SHP77 (cell line): ENCODE measurements at places on chromosomes 3 and 15.

DNA sequence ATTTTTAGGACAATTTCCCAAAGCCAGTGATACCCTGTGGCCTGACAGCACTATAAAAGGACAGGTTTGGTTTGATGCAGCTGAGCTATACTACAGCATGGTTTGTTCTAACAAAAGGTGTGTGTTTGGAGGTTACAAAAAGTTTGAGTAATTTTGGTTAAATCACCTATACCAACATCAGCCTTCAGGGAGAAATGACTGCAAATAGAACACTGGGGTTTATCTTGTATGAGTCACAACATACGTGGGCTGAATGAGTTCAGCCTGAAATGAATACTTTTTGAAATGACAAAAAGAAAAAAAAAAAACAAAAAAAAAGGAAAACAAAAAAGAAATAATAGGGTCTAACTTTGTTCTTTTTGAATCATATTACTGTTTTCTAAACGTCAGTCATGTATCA, 345.7 kb downstream of the CNTN3 start:
- DNase-seq: no peak

DNA sequence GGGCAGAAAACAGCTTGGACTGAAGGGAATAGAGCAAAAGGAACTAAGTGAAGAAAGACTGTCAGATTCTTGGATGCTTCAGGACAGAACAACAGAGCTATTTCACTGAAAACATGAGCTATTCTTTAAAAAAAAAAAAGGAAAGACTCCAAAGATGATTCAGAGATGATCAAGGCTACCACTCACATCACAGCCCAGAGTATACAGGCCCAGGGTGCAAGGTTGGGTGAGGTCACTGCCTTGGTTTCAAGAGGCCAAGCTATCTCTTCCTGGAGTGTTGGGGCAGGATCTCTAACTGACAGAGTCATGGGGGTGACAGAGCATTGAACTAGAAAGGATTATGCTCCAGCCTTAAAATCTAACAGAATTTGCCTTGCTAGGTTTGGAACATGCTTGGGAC, 118.1 kb downstream of the AGBL1 start:
- no peak for DNase-seq

GRCh38 chr15:80694611-80695098, 455 bp upstream of the ABHD17C start:
- no peak for DNase-seq

DNA sequence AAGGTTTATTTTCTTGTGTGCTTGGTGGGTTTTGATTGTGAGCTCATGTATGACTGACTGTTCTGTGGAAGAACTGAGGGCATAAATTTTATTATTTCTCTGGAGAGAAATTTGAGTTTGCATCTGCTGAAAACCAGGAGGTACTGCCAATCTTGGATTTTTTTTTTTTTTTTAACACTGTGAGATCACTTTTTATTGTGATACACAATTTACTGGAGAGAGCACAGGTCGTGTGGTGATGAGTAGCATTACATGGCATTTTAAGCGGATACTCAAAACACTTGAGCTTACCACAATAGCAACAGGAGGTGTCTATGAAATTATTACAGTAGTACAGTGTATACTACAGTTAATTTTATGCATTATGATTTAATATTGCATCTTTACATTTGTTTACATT, 237.4 kb downstream of the MFSD1 start:
- DNase-seq: no peak

- no peak for DNase-seq
Observed at GRCh38 chr3:56886314-56886713, 84.6 kb upstream of the ARHGEF3 start.

GRCh38 chr3:188817935-188818269, 353.9 kb upstream of the TPRG1 start:
- DNase-seq: no peak

DNA sequence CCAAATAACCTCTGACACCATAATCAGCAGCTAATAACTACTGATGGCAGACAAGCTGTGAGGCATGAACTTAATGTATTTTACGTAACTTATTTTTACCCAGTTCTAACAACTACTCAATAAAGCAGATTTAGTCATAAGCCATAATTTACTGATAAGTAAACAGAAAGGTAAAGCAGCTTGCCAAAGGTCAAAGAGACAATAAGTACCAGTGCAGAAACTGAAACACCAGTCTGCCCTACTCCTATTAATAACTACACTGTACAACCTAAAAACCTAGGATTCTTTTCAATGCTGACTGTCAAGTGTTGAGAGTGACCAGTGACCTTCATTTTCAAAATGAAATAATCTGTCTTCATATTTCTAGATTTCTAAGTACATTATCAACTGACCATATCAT, 152.2 kb downstream of the NR2E3 start:
- DNase-seq: no peak

DNA sequence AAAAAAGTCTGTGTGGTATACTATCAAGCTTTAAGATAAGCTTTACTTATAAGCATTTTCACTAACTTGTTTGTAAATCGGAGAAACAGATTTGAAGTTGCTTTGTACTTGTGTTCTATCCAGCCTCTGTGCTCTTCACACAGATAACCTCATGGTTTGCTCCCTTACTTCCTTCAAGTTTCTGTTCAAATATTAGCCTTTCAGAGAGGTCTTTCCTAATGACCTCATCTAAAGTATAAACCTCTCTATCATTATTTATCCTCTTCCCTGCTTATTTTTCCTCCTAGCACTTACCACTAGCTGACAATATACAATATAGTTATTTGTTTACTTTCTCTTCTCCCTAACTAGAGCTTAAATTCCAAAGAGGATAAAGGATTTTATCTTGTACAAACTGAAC, 180.0 kb downstream of the CBLB start:
- DNase-seq: peak; percentile 6

DNA sequence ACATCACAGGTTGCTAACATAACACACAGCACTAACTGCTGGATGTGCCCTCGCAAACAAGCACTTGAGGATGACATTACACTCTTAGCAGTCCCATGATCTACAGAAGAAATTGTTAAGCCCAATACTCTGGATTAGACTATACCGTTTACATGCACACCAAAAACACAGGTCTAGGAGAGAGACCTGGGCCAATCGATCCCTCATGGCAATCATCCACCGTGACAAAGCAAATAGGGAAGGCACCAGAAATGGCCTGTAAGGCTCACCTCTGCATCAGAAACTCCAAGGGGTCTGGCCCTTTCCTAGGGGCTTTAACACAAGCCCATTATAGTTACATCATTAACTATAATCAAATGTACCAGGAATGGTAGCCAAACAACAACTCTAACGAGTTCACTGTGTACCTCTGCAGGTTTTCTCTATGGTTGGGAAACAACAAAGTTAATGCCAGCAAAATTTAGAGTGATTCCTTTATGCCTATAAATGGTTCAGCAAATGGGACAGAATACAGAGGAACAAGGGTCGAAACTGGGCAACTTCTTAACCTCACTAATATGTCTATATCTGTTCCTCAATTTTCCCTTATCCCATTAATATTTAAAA, 18.5 kb downstream of the TRANK1 start:
- no peak for DNase-seq

DNA sequence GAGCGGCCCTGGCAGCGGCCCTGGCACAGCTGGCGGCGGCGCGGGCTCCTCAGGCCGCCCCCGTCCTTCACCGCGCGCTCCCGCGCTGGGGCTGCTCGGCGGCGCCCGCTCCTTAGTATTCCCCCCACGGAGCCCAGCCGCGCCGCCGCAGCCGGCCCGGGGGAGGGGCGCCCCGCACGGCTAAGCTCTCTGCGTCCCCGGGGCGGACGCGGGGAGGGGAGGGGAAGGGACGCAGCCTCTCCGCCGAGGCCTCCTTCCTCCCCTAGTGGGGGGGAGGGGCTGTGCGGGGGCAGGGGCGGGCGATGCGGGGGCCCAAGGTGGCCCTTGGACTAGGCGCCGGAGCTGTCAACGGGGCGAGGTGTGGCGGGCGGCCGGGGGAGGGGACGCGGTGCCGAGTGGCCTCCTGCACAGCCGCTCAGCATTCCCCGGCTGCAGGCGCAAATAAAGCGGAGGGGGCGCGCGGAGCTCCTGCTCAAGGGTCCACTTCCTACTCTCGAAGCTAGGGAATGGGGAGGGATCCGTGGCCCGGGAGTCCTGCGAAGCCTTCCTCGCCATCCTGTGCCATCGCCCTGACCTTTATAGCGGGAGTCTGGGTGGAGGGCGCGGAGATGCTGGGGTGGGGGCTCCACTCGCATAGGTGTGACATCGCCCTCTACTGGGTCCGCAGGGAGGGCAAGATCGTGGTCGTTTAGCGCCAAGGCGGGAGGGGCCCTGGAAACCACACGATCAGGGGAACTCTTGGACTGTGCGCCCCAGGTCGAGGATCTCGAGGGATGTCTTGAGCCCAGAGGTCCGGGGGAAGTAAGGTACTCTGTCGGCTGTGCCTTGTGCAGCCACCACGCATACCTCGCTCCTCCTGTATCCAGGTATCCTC, 22.2 kb downstream of the EPHB3 start:
- DNase-seq: no peak
